ENCODE measurements at places on chromosomes 5 and 9.

DNA sequence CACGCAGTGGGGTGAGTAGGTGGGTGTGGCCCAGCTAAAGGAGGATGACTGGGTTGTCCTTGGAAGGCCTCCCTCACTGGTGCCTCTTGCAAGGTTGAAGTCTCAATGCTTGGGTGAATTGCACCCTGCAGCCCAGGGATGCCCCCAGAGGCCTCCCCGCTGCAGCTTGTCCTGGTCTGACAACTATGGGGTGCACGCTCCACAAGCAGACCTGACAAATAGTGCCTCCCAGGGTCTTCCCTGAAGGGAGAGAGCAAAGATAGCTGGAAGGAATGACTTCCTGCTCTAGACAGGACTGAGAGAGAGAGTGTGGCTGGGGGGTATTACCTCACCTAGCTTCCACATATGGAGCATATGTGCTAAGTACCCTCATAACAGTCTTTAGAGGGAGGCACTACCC lies 1.7 kb downstream of the PSD2 start:
- DNase-seq, result no peak

DNA sequence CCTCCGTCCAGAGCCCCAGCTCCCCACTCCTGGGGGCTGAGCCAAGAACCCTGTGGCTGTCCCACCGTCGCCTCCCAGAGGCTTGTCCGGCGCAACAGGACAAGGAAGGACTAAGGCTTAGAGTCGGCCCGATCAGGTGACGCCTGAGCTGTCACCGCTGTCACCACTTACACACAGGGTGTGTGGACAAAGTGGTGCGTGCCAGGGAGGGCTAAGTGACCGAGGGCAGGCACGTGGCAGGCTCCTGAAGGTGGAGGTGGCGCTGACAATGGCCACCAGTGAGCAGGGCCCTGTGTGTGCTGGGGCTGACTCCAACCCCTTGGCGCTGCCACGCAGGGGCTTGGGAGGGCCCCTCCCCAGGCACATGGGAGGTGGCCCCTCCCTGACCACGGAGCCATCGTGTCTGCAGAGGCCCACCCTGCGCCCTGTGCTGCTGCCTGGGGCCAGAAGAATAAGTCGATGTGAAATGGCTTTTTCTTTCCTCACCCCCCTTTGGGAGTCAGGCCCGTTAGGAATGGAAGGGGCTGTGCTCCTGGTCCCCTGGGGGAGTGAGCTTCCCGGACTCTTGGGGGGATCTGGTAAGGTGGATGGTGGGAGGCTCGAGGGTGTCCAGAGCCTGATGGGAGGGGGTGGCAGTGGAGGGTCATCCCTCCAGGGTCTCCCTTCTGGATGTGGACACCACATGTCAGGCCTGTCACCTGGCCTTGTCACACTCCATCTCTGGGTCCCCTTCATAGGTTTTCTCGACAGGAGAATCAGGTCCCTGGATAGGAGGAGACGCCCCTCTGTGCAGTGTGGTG lies 2.6 kb upstream of the GPSM1 start:
- DNase-seq, result no peak

GRCh38 chr9:8356406-8356805 lies 556.8 kb upstream of the DMAC1 start:
- DNase-seq, result no peak

- DNase-seq, result no peak
These were observed 49.4 kb downstream of the POU5F2 start for GRCh38 chr5:93691997-93692396.

DNA sequence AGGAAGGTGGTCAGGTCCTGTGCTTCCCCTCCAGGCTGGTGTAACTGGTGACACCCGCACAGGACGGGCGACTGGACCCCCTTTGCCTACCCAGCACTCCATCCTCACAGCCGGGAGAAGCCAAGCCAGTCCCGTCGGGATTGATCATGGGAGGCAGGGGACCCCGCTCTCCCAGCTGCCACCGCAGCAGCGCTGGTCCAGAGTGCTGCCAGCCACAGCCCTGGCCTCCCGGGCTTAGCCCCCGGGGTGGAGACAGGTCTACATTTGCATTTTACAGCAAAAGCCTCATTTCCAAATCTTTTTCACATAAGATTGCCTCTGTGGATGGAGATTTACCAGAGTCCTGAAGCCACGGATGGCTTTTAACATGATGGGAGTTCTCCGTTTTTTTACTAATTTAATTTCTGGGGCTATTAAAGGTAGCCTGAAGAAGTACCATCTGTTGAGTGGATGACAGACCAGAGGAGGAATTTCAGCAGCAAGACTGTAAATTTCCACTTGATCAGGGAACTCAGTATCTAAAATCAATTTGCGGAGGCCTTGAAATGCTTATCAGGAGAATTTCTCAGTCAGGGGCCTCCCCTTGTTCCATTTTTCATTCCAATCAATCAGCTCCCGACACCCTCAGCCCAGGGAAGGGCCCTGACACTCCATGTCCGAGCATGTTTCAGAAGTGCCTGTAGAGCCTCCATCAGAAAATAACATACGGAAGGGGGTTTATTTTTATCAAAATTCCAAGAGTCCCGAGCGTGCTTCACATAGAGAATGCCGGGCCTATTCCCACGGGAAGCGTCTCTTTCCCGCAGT lies 80.6 kb downstream of the OLFM1 start:
- no peak for DNase-seq

DNA sequence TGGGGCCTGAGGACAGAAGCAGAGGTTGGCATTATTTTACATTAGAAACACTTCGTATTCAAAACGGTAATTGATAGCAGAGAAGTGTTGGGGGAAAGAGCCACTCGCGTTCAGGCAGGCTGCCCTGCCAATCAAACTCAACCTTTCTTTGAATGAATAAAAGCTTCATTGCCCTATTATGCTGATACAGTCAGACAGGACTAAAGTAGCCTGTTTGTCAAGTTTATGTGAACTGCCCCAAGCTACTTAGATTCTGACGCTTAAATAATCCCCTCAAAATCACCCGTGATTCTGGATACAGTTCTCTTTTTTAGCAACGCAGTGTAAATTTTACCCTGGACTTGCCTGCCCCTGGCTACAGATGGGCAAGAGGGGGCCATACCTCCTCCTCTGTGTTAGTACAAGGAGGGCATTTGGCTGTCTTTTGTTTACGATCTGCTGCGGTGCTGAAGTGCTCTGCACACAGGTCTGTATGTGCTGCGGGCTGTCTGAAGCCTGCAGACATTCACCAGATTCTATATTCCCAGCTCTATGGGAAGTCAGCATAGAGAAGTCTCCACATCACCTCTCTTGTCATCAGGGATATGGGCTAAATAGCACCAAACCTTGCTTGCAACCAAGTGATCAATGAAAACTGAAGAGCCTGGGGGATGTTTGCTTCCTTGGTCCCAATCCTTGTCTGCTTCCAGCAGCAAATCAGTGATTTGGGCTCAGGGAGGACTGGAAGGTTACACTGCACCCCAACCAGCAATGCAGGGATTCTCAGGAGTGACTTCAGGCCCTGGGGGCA lies 218.4 kb downstream of the EBF1 start:
- DNase-seq, result no peak
